ENCODE measurements at places on chromosomes 6 and 20. TPM values are rescaled to one million over a fixed set of nuclear protein-coding genes. Genes with fewer than 3 reads are reported as not detected.

- DNase-seq = no peak
These were observed 35.7 kb downstream of the IGF2R start for GRCh38 chr6:160004419-160005175.

DNA sequence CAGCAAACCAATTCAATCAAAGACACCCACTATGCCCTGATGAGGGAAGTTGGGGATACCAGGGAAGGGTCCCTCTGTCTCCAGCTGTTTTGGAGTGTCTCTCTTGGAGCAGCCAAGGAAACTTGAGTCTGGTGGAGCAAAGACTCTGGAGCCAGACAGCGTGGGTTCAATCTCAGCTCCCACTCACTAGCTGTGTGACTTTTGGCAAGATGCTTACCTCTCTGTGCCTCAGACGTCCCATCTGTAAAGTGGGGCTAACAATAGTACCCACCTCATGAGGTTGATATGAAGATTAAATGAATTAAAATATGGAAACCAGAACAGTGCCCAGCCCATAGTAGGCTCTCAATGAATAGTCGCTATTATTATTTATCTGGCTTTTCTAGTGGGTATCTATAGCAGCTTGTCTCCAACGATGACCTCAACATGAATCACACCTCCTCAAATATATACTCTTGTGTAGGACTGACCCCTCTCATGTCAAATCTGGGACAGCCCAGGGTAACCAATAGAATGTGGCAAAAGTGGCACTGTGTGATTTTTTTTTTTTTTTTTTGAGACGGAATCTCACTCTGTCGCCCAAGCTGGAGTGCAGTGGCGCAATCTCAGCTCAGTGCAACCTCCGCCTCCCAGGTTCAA is 99.2 kb upstream of the FOXP4 start:
- no peak for DNase-seq

DNA sequence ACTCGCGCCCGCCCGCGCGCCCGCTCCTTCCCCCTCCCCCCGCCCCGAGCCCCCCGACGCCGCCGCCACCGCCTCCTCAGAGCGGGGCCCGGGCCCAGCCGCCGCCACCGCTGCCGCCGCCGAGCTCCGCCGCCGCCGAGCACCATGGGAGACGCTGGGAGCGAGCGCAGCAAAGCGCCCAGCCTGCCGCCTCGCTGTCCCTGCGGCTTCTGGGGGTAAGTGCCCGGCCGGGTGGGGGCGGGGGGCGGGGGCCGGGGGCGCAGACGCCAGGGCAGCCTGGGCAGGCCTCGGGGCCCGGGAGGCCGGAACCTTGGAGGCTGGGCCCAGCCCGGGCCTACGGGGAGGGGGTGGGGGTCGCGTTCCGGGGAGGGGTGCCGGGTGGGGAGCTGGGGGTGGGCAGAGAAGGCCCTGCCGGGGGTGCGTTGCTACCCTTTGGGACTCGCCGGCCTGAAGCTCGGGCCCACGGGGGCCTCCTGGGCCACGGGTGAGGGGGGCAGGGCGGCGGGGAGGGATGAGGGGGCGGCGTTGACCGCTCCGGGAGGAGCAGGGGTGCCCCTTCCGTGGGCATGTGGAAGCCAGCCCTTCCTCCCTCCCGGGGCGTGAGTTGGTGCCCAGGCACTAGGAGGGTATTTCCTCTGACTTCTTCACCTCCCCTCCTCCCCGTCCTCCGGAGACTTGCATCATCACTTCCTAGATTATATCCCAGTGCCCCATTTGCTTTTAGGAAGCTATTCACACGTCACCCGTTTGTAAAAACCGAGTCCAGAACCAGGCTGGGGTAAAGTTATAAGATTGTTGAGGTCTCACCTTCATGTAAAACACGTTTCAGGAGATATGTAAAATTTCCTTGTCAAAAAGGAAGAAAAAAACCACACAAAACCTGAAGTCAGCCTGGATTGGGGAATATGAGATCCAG is 533 bp downstream of the ZFAND3 start:
- DNase-seq = peak; percentile 86

- DNase-seq = no peak
These were observed 165.8 kb downstream of the ZFAND3 start for GRCh38 chr6:37985355-37985754.

- DNase-seq = no peak
These were observed 303.4 kb upstream of the EXOC2 start for GRCh38 chr6:996271-996852.

DNA sequence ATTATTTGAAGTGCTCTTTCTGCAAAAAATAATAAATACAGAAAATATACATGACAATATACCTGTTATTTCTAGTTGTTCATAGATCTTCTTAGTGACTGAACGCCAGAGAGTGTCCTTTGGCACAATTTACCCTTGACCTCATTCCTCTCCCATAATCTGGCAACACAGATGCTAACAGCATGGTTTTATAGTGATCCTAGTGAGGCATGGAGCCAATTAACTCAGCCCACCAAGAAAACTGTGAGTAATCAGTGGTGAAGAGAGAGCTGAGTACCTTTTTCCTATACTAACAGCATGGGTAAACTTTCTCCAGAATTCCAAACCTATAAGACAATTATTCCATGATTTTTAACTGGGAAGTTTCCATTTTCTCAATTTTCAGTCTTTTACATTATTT is 61.0 kb downstream of the VGLL2 start:
- DNase-seq = no peak

- DNase-seq = no peak
These were observed at the start of gene FGD2 for GRCh38 chr6:37005061-37005810. Gene FGD2 (plus strand): TSS chr6:37005655. CDS start chr6:37005818, 163 bp downstream.

DNA sequence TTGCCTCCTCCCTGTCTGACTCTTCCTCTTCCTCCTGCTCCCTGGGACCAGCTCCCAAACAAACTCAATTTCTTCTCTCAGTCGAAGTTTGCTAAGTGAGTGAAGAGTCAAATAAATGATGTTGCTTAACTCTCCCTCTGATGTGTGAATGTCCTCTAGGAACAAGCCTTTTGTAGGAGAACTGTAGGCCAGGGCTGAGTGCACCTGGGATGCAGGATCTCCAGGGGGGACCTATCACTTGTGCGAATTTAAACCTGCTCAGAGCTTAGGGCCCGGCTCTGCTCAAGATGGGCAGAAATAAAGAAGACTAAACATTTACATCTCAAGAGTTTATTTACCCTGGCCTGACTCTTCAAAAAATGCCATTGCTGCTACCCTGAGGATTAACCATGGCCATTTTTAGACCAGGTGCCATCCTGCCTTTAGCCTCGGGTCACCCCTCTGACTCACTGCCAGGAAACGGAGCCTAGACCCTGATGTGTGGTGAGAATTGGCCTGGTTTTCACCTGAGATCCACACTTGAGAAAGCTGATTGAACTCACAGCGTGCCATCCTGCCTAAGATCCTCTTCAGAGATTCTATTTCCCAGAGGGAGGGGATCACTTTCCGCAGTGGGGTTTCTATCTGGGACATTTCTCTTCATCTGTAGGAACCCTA is 63.6 kb upstream of the CD93 start:
- DNase-seq = no peak

DNA sequence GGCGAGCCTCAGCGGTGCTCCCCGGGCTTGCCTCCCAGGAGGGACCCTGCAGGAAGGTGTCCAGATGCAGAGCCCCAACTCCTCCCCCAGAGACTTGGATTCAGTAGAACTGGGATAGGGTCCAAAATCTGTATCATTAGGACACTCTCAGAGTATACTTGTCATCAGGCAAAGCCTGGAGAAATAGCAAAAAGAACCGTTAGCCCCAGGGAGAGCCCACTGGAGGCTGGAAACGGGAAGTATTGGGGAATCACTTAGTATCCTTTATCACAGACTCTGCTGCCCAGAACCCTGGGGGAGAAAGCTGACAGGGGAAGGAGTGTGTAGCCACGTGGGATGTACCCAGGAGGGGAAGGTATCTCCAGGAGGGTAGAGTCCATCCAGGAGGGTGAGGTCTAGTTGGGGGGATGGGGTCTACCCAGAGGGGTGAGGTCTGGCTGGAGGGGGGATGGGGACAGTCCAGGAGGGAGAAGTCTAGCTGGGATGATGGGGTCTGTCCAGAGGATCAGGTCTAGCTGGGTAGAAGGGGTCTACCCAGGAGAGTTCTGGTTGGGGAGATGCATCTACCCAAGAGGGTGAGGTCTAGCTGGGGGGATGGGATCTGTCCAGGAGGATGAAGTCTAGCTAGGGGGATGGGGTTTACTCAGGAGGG is 107.2 kb downstream of the LY86 start:
- no peak for DNase-seq

DNA sequence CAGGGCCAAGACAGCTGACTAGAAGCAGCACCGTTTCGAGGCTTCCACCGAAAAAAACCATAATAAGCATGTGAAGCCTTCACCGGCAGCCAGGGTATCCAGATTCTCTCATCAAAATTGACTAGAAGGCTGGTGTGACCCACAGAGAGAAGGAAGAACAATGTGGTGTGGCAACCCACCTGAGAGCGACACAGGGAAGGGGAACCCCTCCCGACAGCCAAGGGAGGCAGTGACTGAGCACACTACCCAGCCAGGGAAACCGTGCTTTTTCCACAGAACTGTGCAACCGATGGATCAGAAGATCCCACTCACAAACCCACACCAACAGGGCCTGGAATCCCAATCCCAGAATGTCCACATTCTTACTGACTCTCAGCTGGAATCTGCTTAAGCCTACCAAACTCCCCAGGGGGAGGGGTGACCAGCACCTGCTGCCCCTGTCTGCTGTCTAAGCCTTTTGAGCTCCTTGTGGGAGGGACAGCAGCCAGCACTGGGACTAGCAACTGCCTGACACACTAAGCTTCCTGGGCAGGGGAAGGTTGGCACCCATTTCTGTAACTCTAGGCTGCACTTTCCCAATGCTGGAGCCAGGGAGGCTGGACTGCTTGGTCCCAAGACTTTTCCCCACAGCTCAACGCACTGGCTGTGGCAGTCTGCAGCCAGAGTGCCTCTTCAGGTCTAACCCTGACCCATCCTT is 231.9 kb upstream of the FAM83B start:
- DNase-seq = no peak

DNA sequence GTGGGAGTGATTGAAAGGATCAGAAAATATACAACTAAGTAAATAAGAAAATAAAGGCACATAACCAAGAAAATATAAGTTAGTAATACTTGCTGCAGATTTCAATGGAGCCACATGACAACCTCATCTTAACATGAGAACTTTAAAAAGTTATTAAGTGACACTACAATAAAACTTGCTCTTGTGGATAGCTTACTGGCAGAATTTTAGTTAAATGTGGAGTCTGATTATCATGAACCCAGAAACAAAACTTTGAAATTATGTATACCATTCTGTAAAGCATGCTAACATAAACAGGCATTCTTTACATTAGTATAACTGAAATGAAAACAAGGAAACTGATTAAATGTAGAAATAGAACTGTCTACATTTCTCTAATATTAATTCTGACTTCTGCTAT is 220.9 kb downstream of the RFPL4B start:
- no peak for DNase-seq

DNA sequence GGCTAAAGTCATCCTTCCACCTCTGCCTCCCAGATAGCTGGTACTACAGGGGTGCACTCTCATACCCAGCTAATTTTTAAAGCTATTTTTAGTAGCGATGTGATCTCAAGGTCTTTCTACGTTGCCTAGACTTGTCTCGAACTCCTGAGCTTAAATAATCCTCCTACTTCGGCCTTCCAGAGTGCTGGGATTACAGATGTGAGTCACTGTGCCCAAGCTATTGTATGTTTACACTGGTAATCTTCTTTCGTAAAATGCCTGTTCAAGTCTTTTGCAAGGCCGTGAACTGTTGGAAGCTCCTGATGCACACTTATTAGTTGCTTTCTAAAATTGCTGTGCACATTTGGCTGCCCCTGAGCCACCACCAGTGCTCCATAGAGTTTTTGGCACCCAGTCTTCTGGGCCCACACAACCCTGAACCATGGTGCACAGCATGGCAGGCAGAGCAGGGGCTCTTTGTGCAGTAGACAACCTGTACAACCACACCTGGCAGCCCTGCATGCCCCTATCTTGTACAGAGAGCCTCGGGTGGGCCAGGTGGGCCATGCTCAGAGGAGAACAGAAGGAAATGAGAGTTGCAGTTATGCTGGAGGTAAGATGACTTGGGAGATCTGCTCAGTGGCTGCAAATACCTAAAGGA is 33.3 kb downstream of the PDRG1 start:
- DNase-seq = no peak

GRCh38 chr6:157715728-157716164 is 107.3 kb upstream of the SNX9 start:
- peak; percentile 85 for DNase-seq

DNA sequence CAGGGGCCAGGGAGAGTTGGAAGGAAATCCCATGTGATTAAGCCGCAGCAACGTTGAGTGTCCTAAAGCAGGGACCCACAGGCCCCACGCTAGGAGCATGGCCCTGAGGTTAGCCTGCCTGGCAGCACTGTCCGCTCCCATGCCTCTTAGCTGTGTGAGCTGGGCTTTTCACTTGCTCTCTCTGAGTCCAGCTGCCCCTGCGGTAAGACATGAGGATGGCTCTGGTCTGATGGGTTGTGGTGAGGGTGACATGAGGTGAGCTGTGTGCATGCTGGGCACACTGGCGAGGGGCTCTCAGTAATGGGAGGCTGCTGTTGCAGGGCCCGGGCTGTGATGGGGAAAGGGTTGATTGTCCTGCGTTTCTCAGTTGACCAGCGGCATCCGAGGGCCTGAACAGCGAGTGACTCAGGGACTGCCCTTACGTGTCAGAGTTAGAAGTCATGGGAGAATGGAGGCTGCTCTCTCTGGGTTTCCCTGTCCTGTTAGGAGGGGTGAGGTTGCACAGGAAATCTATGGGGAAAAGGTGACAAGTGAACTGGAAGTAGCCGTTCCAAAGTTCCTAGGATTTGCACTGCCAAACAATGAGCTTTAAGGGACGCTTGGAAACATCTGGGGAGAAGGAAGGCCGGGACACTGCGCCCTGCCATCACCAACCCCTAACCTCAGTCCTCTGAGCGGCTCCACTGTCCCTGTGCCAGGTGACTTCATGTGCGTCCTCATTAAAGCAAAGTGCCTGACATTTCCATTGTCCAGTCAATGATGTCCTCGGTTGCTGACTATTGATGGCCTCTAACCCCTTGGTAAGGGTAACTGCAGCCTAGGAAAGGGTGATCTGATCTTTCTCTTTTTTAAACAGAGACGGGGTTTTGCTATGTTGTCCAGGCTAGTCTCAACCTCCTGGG is 51.3 kb downstream of the ADNP start:
- DNase-seq = no peak

GRCh38 chr6:160919723-160920440 is 71.7 kb upstream of the MAP3K4 start:
- DNase-seq = no peak

PRSS35 gene
- polyA plus RNA-seq = 9.3 TPM

BNIP5 gene
- polyA plus RNA-seq = 0.02 TPM

SALL4 gene
- polyA plus RNA-seq = 0.09 TPM

PROKR2 gene
- not detected for polyA plus RNA-seq

HFE gene
- polyA plus RNA-seq = 5.3 TPM
